ENCODE measurements at places on chromosomes 12 and 14. TPM values are rescaled to one million over a fixed set of nuclear protein-coding genes. Genes with fewer than 3 reads are reported as not detected.

ARG2 gene
- total RNA-seq = 3.8 TPM

CPM gene
- 3.2 TPM for total RNA-seq

DNA sequence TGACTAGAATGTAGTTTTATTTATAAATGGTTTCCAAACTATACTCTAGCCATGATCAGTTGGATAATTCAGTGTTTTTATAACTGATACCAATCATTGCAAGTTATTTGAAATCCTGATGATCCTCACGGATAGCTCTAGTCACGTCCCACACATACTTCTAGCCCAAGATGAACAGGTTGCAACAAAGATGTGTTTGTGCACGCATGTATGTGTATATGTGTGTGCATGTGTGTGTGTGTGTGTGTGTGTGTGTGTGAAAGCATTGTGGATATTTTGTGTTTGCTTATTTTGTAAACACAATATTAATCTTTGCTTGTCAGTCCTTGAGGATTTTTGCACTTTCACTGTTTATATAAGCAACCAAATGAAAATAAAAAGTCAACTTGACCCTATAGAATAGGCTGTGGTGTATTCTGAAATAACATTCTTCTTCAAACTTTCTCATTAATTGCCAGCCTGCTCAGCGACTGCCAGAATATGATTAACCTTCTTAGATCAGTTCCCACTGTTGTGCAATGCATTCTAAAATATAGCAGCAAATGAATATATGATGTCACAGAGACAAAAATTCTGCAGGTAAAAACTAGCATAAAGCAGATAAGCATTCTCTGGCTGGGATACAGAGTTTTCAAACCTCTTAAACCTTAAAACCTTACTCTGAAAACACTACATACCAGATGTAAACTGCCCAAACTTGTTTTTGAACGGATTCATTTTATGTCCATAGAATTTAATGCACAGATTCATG, 48.8 kb upstream of the HIF1A start:
- no peak for DNase-seq

DNA sequence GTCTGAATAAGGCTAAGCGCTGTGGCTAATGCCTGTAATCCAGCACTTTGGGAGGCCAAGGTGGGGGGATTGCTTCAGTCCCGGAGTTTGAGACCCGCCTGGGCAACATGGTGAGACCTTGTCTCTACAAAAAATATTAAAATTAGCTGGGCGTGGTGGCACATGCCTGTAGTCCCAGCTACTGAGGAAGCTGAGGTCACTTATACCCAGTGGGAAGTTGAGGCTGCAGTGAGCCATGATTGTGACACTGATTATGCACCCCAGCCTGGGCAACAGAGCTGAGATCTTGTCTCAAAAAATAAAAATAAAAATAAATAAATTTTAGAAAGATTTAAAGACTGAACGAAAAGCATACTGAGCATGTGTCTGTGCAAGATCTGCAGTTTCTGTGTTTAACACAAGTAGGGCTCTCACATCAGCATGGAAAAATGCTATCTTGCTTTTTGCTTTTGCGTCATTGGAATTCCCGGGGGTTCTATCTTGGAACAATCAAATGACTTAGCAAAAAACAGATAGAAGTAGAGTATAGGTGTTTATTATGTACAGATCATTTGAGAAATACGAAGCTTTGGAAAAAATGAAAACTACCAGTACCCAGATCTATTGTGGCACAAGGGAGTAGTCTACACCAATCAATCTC, 161.9 kb downstream of the CAPZA3 start:
- DNase-seq = no peak

ITGA7 gene
- 1,498 TPM for total RNA-seq

GRCh38 chr12:59803735-59804134, 207.9 kb downstream of the SLC16A7 start:
- no peak for DNase-seq

GRCh38 chr12:62643486-62643885, 176.9 kb downstream of the MON2 start:
- no peak for DNase-seq

DNA sequence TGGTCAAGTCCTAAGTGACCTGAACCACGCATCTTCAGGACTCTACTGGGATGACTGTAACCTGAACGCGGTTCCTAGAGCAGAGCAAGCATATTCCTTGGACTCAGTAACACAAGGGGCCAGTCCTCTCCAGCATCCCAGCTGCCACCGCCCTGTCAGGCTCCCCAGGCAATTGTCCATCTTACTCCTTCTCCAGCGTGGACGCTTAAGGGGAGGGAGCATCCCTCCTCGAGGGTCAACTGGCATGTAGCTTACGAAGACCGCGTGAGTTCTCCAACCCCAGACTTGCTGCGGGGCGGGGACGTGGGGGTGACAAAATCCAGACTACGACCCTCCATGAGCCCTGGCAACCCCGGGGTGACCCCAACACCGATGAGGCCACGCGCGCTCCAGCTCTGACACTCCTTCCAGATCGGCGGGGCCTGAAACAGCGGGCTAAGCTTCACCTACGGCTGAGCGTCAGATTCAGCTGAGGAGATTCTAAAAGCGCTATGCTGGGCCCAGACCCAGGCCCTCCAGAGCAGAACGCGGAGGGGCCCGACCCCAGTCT, 846 bp upstream of the MTHFD1 start:
- DNase-seq = peak; percentile 49

- DNase-seq = no peak
Observed at GRCh38 chr14:80955416-80955941, at the start of gene TSHR. Gene TSHR, plus strand, starts transcription at chr14:80955621. Its CDS starts 60 bp downstream, at chr14:80955681.

MSRB3 gene
- total RNA-seq = 47.3 TPM

- DNase-seq = no peak
Observed at GRCh38 chr14:99419905-99420304, 60.8 kb downstream of the SETD3 start.

IKZF4 gene
- 1.1 TPM for total RNA-seq

- no peak for DNase-seq
Observed at GRCh38 chr14:75984674-75985073, 889 bp upstream of the IFT43 start.

CDK2 gene
- 9.5 TPM for total RNA-seq

GRCh38 chr14:82911930-82912329, 1378.3 kb upstream of the SEL1L start:
- no peak for DNase-seq

DNA sequence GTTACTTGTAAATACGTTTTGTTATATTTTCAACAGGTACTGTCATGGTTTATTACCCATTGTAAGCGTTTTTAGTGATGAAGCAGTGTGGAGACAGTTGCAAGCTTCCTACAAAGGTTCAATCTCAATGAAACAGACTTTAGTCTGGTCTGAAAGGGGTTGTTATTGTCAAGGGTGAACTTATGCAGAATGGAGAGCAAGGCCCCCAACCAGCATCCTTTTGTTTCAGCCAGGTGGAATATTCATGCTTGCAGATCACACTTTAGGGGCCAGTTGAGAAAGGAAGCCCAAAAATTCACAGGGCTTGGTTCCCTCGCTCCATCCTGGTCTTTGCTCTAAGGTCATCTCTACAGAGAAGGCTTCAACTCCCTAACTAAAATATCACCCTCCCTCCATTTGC, 103.7 kb downstream of the PRICKLE1 start:
- no peak for DNase-seq

GRCh38 chr14:89493877-89494634, 77.0 kb upstream of the FOXN3 start:
- no peak for DNase-seq

- DNase-seq = no peak
Observed at GRCh38 chr12:65274602-65275272, 3.7 kb upstream of the MSRB3 start.

DNA sequence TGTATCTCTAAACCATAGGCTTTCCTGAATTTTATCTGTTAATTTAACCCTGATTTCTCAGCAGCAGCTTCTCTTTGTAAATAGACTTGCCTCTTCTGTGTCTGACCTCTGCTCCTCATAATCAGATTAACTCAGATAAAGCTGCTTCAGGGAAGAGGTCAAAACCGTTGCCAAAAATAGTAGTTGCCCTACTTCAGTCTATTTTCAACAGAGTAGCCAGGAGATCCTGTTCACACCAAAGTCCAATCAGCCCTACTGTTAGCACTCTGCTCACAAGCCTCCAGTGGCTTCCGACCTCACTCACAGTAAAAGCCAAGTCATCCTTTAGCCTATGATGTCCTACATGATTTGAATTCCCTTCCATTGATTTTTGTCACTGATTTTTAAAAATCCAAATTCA, 258.4 kb downstream of the PPFIA2 start:
- DNase-seq = no peak

DNA sequence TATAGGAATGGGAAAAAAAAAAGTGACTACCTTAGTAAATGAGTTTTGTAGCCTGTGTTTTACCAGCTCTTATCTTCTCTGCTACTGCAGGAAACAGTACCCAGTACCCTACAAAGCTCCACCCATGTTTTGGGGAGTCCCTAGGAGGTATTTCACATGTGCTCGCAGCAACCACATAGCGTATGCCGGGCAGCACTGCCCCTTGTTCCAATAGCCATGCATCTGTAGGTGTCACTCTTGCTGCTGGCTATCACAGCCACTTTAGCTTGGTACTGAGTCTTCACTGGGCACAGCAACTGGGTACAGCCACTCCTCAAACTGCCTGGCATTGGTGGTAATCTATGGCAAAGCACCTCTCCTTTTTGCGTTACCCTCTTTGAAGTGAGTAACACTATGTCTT, 2.0 kb upstream of the MDM1 start:
- DNase-seq = peak; percentile 60

GRCh38 chr14:87386524-87386923, 606.5 kb downstream of the GALC start:
- no peak for DNase-seq

DNA sequence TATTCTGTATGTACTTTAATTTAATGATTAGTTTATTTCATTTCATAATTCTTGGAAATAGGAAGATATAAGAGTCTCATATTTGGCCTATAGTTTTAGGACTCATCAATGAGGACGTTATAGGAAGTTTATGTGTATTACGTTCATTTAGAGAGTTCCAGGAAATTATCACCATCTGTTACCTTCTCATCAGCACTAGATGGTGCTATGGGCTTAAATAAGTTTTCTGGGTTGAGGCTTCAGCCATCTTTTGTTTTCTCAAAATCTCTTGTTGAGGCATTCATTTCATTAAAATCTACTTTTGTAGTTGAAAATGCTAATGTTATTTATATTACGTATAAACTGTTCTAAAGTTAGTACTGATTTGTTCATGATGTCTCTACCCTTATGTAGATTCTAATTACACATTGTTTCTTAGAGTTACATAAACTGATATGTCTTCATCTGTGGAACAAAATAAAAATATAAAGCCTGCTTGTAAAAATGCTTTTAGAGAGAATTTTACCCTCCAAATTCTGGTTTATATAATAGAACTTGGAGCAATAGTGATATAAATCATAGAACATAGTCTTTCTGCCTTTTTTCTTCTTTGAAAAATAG, 89.2 kb downstream of the CFAP54 start:
- peak; percentile 67 for DNase-seq

POTEG gene
- total RNA-seq = not detected

RNASE1 gene
- total RNA-seq = not detected

DNA sequence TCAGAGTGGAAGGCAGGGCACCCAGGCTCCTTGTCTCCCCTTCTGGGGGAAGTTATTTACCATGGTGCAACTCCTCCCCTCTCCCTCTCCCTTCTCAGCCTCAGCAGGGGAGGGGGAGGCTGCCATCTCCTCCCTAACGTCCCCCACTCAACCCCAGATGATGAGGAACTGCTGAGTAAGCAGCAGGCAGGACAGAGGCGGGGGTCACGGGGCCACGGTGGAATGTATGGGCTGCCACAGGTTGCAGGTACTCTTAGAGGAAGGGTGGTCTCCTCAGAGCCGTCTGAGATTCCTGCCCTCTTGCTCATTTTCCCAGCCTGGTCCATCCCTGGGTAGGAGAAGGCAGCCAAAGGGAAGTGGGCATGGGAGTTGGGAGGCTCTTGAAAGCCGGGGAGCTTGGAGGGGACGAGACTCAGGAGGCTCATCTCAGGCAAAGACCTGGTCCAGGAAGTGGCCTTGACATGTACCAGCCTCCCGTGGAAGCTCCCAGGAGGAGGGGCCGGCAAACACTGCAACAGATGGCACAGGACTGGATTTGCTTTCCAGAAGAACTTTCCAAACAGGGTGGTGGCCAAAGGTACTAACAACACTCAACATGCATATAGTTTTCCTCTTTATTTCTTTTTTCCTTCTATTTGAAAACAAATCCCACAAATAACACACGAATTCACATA, 19.0 kb downstream of the RIN3 start:
- DNase-seq = no peak

SCNN1A gene
- 1.0 TPM for total RNA-seq

GRCh38 chr14:38004610-38004879, 203.2 kb upstream of the SSTR1 start:
- no peak for DNase-seq
